ENCODE measurements at places on chromosomes 5 and 9. TPM values are rescaled to one million over a fixed set of nuclear protein-coding genes. Genes with fewer than 3 reads are reported as not detected.
A peak's percentile ranks its signal among the peaks of the same experiment; 100 is the strongest.

GRCh38 chr9:119078015-119078414 is 291.2 kb downstream of the BRINP1 start:
- H3K27me3 ChIP-seq = no peaks in the 10 kb centered on the region
- no peak for DNase-seq
- no peak overlapping the region for H3K4me3 ChIP-seq
- no peaks in the 10 kb centered on the region for H3K4me1 ChIP-seq
- no peak overlapping the region for H3K27ac ChIP-seq
- no peaks in the 10 kb centered on the region for H3K36me3 ChIP-seq

- DNase-seq = no peak
- H3K27ac ChIP-seq = no peak overlapping the region
- H3K4me3 ChIP-seq = no peak overlapping the region
- H3K4me1 ChIP-seq = peaks cover 5% of the 10 kb centered on the region
- no peaks in the 10 kb centered on the region for H3K27me3 ChIP-seq
These were observed 40.2 kb upstream of the PALM2AKAP2 start for GRCh38 chr9:109739760-109740159.

DNA sequence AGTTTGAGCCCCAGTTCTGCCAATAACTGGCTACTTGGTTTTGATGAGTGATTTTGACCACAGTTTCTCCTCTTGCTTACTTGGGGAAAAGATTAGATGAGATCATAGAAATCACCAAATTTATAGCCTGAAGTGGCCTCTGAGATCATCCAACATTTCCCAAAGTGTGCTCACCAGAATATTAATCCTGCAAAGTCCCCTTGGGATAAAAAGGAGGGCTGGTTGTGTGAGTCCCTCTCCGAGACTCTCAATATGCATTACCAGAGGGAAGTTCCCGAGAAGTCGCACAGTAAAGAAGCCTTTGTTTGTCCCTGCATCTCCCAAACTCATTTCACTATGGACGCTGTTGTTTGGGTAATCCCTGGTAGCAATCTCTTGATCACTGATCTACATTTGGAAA is 88.4 kb upstream of the ADRA1B start:
- H3K27ac ChIP-seq = no peak overlapping the region
- no peak for DNase-seq
- no peak overlapping the region for H3K4me3 ChIP-seq
- H3K36me3 ChIP-seq = no peaks in the 10 kb centered on the region
- H3K27me3 ChIP-seq = no peaks in the 10 kb centered on the region

DNA sequence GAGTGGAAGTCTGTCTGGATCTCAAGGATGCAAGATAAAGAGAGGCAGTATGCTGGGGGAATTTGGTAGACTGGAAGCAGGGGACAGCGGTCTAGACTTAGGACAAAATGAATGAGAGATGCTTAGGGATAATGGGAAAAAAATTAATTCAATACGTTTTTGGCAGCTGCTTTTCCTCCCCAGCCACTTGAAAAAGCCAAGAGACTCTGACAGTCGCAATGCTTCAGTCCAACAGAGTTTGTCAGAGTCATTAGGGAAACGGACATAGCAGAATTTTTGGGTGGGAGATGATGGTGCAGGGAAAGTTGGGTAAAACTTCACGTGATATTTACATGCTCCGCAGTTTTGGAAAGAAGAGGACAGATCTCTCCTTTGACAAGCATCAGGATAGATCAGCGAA is 129.7 kb downstream of the GOLPH3 start:
- H3K27ac ChIP-seq = no peak overlapping the region
- no peak overlapping the region for H3K4me3 ChIP-seq
- no peaks in the 10 kb centered on the region for H3K4me1 ChIP-seq
- no peaks in the 10 kb centered on the region for H3K27me3 ChIP-seq
- DNase-seq = no peak

DNA sequence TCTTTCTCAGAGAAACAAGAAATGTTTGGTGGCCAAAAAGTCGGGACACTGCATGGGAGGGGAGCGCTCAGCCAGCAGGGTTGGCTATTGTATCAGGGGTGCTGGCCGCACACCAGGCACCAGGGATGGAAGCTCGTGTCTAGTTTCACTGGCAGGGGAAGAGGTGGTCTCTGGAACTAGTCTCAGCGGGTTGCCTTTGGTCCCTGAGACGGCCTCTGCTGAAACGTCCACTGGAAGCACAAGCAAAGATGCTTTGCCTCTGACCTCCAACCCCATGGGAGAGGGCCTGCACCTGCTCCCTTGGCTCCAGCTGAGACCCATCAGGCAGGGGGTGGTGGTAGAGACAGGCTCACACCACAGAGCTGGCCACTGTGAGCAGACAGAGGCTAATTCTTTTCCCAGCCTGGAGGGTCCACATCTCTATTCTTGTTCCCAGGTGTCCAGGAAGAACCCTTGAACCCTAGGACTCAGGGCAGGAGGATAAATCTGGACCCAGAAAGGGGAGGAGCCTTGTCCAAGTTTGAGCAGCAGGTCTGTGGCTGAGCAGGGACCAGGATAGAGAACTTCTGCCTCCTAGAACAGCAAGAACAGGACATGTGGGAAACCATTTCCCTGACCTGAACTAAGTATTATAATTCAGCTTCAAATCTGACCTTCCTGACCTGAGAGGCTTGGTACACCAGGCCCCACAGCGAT is 102.6 kb downstream of the RGS3 start:
- H3K4me1 ChIP-seq = no peaks in the 10 kb centered on the region
- peak; percentile 6 for DNase-seq
- H3K27ac ChIP-seq = no peak overlapping the region
- H3K36me3 ChIP-seq = no peaks in the 10 kb centered on the region
- no peaks in the 10 kb centered on the region for H3K27me3 ChIP-seq

GRCh38 chr9:131609099-131609830 is 63.9 kb downstream of the PRRT1B start:
- H3K27ac ChIP-seq = peak overlapping the region; percentile 85
- H3K4me1 ChIP-seq = peaks cover 17% of the 10 kb centered on the region
- no peaks in the 10 kb centered on the region for H3K27me3 ChIP-seq
- DNase-seq = peak; percentile 80
- H3K36me3 ChIP-seq = no peaks in the 10 kb centered on the region

GRCh38 chr5:949275-949543 is 56.5 kb downstream of the TRIP13 start:
- DNase-seq = no peak
- no peaks in the 10 kb centered on the region for H3K4me1 ChIP-seq
- H3K27me3 ChIP-seq = peaks cover 3% of the 10 kb centered on the region
- H3K36me3 ChIP-seq = no peaks in the 10 kb centered on the region
- no peak overlapping the region for H3K27ac ChIP-seq
- no peak overlapping the region for H3K4me3 ChIP-seq

GRCh38 chr5:179115307-179115706 is 55.1 kb downstream of the ZNF354C start:
- H3K36me3 ChIP-seq = no peaks in the 10 kb centered on the region
- DNase-seq = no peak
- no peak overlapping the region for H3K27ac ChIP-seq
- H3K4me3 ChIP-seq = no peak overlapping the region

GRCh38 chr9:95044731-95045508 is 272.6 kb downstream of the FANCC start:
- DNase-seq = no peak
- H3K27ac ChIP-seq = peak overlapping the region; percentile 58
- no peaks in the 10 kb centered on the region for H3K27me3 ChIP-seq
- H3K4me3 ChIP-seq = no peak overlapping the region
- H3K36me3 ChIP-seq = no peaks in the 10 kb centered on the region
- H3K4me1 ChIP-seq = peaks cover 7% of the 10 kb centered on the region

- H3K4me3 ChIP-seq = peak overlapping the region; percentile 62
- no peaks in the 10 kb centered on the region for H3K27me3 ChIP-seq
- DNase-seq = peak; percentile 56
- peaks cover 8% of the 10 kb centered on the region for H3K4me1 ChIP-seq
- no peaks in the 10 kb centered on the region for H3K36me3 ChIP-seq
These were observed 2.1 kb downstream of the TLN1 start for GRCh38 chr9:35729700-35730485.

DNA sequence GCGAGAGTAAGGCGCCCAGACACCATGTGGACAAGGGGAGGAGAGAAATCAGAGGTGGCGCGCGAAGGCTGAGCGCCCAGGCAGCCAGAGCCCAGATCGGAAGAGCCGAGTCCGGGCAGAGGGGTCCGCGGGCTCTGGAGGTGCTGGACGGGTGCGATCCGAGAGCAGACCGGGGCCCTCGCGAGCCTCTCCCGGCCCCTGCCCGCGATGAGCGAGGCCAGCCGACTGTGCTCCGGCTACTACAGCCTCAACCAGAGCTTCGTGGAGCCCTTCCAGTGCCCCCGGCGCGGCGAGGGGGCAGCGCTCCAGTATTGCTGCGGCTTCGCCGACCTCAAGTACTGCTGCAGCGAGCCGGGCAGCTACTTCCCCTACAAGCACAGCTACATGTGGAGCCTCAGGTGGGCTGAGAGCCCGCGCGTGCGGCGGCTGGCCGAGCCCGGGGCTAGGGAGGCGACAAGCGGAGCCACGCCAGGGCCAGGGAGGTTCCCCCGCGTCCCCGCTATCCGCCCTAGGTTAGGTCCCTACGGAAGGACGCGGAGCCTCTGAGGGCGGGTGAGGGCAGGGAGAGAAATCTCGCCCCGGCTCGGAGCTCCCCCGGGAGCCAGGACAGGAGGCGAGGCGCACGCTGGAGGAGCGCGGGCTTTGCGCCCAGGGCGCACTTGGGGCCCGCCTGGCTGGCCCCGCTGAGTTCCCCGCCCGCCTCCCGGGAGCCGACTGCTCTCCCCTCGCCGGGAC is at the start of gene SHISAL2B:
Gene SHISAL2B (plus strand): TSS at position 87 of the 735 bp plus-strand sequence. CDS start 121 bp downstream, at position 208.
- no peak within 1 kb of the TSS for H3K4me3 ChIP-seq
- H3K27ac ChIP-seq = no peak within 1 kb of the TSS
- H3K36me3 ChIP-seq = no peaks in the 10 kb centered on the region
- no peak for DNase-seq
- no peaks in the 10 kb centered on the region for H3K4me1 ChIP-seq

DNA sequence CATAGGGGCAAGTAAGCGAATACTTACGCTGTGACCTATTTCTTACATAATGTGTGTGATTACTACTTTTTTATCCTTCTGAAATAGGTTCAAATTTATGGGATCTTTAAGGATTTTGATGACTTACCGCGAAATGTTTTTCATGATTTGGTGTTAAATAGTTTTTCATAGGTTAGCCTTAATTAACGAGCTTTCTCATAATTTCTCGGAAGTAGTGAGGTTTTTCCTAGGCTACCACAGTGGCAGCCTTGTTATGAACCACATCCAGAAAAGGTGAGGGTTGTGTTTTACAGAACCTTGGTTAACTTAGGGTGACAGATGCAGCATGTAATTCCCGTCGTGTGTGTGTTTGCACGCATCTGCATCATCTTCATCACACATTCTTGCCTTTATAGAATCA is 1.3 kb downstream of the SH3GL2 start:
- H3K27me3 ChIP-seq = no peaks in the 10 kb centered on the region
- H3K4me1 ChIP-seq = no peaks in the 10 kb centered on the region
- no peak overlapping the region for H3K4me3 ChIP-seq
- no peak for DNase-seq
- no peaks in the 10 kb centered on the region for H3K36me3 ChIP-seq

- H3K27me3 ChIP-seq = no peaks in the 10 kb centered on the region
- no peak overlapping the region for H3K4me3 ChIP-seq
- no peaks in the 10 kb centered on the region for H3K36me3 ChIP-seq
- peak; percentile 87 for DNase-seq
These were observed 82.2 kb upstream of the ICE1 start for GRCh38 chr5:5340206-5340729.

DNA sequence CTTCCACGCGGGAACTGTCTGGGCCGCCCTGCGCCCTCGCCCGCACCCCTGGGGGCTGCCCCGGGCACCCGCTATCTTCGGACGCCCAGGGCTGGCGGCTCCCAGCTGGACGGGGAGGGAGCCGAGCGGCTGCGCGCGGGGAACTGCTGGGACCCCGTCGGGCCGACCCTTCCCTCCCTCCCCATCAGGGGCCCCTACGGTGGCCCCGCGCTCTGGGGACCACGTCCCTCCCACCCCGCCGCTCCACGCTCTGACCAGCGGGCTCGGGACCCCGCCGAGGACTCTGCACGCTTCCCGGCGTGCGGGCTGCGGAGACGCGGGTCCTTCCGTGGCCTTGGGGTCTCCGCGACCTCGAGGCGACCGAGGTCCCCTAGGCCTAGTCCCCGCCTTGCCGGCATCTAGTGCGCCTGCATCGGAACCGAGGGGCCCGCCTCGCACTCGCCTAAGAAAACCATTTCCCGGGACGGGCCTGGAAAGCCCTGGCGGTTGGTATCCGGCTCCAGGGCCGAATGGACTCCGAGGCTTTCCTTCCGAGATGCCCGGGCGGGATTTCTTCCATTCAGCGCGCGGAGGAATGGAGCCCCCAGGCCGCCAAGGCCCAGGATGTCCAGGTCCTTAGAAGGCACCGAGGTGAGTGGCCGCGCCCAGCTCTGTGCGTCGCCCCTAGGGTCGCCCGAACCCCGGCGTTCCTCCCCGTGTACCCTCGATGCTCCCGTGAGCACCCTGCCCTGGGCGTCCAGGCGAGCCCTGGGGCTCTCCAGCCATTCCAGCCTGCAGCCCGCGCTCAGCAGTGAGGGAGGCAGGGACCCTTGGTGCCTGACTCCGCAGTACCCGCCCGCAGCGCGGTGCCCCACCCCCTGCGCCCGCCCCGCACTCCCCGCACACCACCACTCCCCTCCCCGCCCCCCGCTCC is 705 bp upstream of the SLC6A3 start:
- no peak overlapping the region for H3K27ac ChIP-seq
- no peak overlapping the region for H3K4me3 ChIP-seq
- H3K36me3 ChIP-seq = no peaks in the 10 kb centered on the region
- no peaks in the 10 kb centered on the region for H3K4me1 ChIP-seq
- peaks cover 30% of the 10 kb centered on the region for H3K27me3 ChIP-seq

DNA sequence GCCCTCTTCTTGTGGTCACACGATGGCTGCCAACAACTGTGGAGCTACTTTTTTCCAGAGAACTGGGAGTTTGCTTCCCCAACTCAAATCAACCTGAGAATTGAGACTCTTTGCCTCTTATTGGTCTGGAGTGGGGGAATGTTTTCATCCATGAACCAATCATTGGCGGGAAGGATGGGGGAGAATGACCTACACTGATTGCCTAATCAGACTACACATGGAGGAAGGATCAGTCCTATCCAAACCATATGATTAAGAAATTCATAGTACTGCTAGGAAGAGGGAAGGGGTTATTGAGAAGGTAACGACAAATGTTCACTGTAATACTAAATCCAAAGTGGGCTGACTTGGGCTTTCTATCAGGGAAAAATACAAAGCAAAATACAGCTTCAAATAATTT is 7.9 kb upstream of the KIF2A start:
- H3K4me1 ChIP-seq = no peaks in the 10 kb centered on the region
- no peak for DNase-seq
- no peak overlapping the region for H3K27ac ChIP-seq
- no peaks in the 10 kb centered on the region for H3K27me3 ChIP-seq

- DNase-seq = no peak
- H3K4me3 ChIP-seq = no peak overlapping the region
- no peaks in the 10 kb centered on the region for H3K36me3 ChIP-seq
- no peak overlapping the region for H3K27ac ChIP-seq
These were observed 3.4 kb downstream of the PCDHGC5 start for GRCh38 chr5:141492168-141492885.

Gene CDH6
- total RNA-seq = 8.4 TPM

Gene CAAP1
- total RNA-seq = 34.0 TPM

Gene CATSPER3
- total RNA-seq = 0.48 TPM

Gene NFIB
- total RNA-seq = 85.3 TPM

Gene MUSK
- total RNA-seq = not detected

Gene WNT8A
- not detected for total RNA-seq

Gene RLN2
- total RNA-seq = 1.3 TPM

Gene TPPP
- 0.29 TPM for total RNA-seq

All from uterus (tissue), 4 donors.